ENCODE measurements at places on chromosomes 12 and 14. TPM values are rescaled to one million over a fixed set of nuclear protein-coding genes. Genes with fewer than 3 reads are reported as not detected.

SIX6 gene
- not detected for total RNA-seq

MYF5 gene
- not detected for total RNA-seq

TAS2R10 gene
- 1.4 TPM for total RNA-seq

- H3K4me1 ChIP-seq: no peaks in the 10 kb centered on the region
- peaks cover 65% of the 10 kb centered on the region for H3K36me3 ChIP-seq
- no peaks in the 10 kb centered on the region for H3K27me3 ChIP-seq
- no peak for DNase-seq
- no peak overlapping the region for H3K4me3 ChIP-seq
- no peak overlapping the region for H3K27ac ChIP-seq
Measured at GRCh38 chr14:68881396-68881795, 88.5 kb upstream of the ZFP36L1 start.

GRCh38 chr12:99439399-99439798 lies 208.2 kb upstream of the GARIN6 start:
- H3K27me3 ChIP-seq: no peaks in the 10 kb centered on the region
- H3K4me3 ChIP-seq: no peak overlapping the region
- no peaks in the 10 kb centered on the region for H3K4me1 ChIP-seq
- DNase-seq: no peak
- no peak overlapping the region for H3K27ac ChIP-seq

GRCh38 chr12:31849090-31849687 lies 110.0 kb upstream of the RESF1 start:
- no peaks in the 10 kb centered on the region for H3K27me3 ChIP-seq
- no peak overlapping the region for H3K4me3 ChIP-seq
- DNase-seq: no peak
- H3K27ac ChIP-seq: no peak overlapping the region
- no peaks in the 10 kb centered on the region for H3K36me3 ChIP-seq

DNA sequence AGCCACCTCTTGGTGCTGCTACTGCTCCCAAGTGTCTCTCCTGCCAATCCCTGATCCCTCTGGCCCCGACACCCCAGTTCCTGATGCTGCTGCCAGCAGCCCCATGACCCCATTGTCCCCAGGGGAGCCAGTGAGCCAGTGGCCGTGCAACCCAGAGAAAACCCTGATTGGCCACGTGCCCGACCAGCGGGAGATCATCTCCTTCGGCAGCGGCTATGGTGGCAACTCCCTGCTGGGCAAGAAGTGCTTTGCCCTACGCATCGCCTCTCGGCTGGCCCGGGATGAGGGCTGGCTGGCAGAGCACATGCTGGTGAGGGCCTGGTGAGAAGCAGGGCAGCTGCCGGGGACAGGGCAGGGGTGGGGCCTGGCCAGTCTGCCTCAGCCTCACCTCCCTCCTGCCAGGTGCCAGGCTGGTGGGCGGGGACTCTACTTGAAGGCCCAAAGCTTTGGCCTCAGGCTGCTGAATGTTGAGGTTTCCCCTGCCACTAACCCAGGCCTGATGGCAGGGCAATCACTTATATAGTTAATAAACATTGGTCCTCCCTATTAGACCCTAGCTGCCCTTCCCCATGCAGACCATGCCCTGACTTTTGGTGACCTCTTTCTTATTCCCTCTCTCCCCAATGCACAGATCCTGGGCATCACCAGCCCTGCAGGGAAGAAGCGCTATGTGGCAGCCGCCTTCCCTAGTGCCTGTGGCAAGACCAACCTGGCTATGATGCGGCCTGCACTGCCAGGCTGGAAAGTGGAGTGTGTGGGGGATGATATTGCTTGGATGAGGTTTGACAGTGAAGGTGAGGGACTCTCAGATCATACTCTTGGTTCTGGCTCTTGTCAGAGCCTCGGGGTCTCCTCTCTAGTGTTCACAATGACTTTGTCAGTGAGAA lies 5.1 kb downstream of the PCK2 start:
- H3K27me3 ChIP-seq: no peaks in the 10 kb centered on the region
- H3K36me3 ChIP-seq: no peaks in the 10 kb centered on the region
- peaks cover 4% of the 10 kb centered on the region for H3K4me1 ChIP-seq
- no peak for DNase-seq

DNA sequence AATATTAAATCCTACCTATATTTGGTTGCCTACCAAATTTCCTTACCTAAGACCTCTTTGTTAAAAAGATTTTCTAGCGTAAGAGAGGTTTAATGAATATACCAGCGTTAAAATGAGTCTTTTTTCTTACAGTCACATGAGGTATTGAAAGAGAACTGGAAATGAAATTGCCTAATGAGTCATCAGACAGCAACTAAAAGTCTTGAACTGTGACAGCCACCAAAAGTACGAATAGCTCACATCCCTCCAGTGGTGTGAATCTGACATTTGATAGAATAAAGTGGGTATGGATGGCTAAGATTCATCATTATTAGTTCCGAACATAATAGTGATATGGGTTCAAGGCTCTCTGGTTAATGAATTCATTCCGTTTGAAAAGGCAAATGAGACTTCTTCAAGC lies 1297.3 kb downstream of the AACS start:
- H3K4me3 ChIP-seq: no peak overlapping the region
- no peaks in the 10 kb centered on the region for H3K36me3 ChIP-seq
- no peaks in the 10 kb centered on the region for H3K4me1 ChIP-seq
- no peak for DNase-seq
- H3K27me3 ChIP-seq: no peaks in the 10 kb centered on the region

- no peak for DNase-seq
- H3K36me3 ChIP-seq: no peaks in the 10 kb centered on the region
- H3K4me3 ChIP-seq: no peak overlapping the region
- no peaks in the 10 kb centered on the region for H3K4me1 ChIP-seq
Measured at GRCh38 chr14:105861985-105862465, 335.6 kb downstream of the TMEM121 start.

DNA sequence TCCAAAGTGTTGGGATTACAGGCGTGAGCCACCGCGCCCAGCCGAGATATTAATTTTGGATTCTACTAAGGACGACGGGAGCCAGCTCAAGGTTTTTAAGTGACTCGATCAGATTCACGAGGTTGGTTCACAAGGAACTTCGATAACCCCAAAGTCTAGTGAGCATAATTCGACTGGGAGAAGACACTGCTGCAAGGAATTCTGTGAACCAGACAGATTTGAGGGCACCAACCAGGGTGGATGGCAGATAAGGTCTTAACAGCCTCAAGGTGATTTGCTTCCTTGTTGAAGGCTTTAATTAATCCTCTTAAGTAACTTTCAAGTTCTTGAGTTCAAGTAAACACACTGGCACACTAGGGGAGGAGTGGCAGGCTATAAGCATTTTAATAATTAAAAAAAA lies 1.1 kb upstream of the KLHDC2 start:
- H3K27ac ChIP-seq: peak overlapping the region; percentile 84
- peak overlapping the region; percentile 100 for H3K4me3 ChIP-seq
- no peaks in the 10 kb centered on the region for H3K27me3 ChIP-seq
- H3K4me1 ChIP-seq: peaks cover 34% of the 10 kb centered on the region
- H3K36me3 ChIP-seq: no peaks in the 10 kb centered on the region

DNA sequence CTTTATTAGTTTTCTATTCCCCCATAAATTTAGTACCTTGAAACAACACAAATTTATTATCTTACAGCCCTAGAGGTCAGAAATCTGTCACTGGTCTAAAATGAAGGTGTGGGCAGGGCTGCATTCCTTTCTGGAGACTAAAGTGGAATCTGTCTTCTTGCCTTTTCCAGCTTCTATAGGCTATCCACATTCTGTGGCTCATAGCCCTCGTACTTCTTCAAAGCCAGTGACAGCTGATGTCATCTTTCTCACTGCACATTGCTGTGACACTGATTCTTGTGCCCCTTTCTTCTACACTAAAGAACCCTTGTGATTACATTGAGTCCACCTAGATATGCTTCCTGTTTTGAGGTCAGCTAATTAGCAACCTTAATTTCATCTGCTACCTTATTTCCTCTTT lies 23.2 kb upstream of the DCN start:
- no peaks in the 10 kb centered on the region for H3K27me3 ChIP-seq
- H3K4me3 ChIP-seq: no peak overlapping the region
- H3K27ac ChIP-seq: no peak overlapping the region

GRCh38 chr12:98924-99352 lies 32.4 kb downstream of the IQSEC3 start:
- H3K4me3 ChIP-seq: no peak overlapping the region
- H3K27me3 ChIP-seq: peaks cover 75% of the 10 kb centered on the region
- no peaks in the 10 kb centered on the region for H3K36me3 ChIP-seq
- no peak overlapping the region for H3K27ac ChIP-seq

- no peak for DNase-seq
- H3K4me3 ChIP-seq: no peak overlapping the region
- no peaks in the 10 kb centered on the region for H3K27me3 ChIP-seq
- no peaks in the 10 kb centered on the region for H3K36me3 ChIP-seq
Measured at GRCh38 chr12:17411662-17412061, 678.3 kb downstream of the RERGL start.
